Stimulated activated CD4-positive, alpha-beta T cell treated with anti-CD3 and anti-CD28 coated beads, Interleukin-15, amount 100 ng/mL, for 24 hours (primary cell): ENCODE measurements at places on chromosomes 3 and 15.

- no peak for DNase-seq
Observed at GRCh38 chr15:71325481-71325880, 210.2 kb downstream of the THSD4 start.

DNA sequence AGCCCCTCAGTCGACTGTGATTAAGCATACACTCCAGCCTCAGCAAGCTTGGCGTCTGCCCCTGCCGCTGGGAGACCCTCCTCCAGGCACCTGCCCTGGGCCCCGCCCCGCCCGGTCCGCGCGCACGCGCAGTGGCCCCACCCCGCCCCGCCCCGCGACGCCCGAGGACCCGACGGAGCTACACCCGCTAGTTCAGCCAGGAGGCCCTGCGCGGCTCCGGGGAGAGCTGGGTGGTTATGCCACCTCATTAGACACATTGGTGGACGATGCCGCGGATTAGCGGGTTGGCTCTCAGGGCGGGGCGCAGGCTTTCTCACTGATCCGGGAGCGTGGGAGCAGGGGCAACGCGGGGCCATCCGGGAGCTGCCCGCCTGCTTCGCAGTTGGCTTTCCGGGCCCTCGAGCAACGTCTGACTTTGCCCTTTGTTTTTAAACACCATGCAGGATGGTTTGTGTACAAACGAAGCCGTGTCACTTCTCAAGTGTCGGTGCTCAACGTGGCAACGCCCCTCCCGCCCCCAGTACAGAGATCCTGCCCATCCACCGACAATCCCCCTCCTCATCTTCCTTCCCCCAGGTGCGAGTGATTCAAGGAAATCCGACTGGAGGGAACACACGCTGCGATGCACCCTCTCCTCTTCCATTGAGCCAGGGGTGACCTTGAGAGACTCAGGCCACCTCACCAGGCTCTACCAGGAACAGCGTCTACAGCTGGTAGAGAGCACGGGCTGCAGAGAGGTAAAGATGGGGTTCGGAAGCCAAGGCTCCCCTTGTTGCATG is 109.3 kb downstream of the SHQ1 start:
- peak; percentile 77 for DNase-seq

- no peak for DNase-seq
Observed at GRCh38 chr15:98330692-98331435, 317.5 kb upstream of the IGF1R start.

- no peak for DNase-seq
Observed at GRCh38 chr3:120350401-120350941, 1.3 kb upstream of the LRRC58 start.

DNA sequence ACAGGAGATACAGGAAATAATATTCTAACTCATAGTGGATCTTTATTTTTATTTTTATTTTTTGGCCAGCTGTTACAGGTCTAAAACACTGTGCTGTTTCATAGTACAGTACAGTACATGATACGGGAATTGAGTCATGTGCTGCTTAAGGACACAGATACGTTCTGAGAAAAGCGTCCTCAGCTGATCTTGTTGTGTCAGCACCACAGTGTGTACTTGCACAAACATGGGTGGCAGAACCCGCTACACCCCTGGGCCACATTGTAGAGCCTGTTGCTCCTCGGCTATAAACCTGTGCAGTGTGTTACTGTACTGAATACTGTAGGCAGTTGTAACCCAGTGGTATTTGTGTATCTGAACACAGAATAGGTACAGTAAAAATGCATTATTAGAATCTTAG is 183.4 kb downstream of the OR4M2 start:
- peak; percentile 34 for DNase-seq

- no peak for DNase-seq
Observed at GRCh38 chr15:77865701-77866100, 211.8 kb downstream of the TBC1D2B start.

DNA sequence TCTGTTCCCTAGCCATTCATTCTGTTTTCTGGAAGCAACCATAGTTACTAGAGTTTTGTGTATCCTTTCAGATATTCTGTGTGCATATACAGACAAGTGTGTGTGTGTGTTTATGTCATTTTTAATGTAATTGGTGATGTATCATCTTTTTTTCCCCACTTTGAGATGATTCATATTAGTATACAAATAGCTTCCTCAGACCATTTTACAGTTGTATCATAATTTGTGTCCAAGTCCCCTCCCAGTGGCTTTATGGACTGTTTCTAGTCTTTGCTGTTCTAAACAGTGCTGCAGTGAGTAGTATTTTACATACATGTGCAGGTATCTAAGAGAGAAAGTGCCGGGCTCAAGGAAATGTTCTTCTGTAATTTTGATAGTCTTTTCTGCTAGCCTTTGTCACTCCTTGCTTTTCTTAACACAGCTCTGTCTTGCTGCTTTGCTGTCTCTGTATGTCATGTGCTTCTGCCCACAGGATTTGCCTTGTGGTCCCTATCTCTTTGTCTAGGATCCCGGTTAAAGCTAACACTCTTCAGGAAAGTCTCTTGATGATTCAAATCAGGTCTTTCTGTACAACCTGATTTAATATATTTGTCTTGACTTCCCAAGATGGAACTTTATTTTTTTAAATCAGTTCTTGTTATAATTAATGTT is 31.5 kb upstream of the FBXL22 start:
- DNase-seq: no peak

DNA sequence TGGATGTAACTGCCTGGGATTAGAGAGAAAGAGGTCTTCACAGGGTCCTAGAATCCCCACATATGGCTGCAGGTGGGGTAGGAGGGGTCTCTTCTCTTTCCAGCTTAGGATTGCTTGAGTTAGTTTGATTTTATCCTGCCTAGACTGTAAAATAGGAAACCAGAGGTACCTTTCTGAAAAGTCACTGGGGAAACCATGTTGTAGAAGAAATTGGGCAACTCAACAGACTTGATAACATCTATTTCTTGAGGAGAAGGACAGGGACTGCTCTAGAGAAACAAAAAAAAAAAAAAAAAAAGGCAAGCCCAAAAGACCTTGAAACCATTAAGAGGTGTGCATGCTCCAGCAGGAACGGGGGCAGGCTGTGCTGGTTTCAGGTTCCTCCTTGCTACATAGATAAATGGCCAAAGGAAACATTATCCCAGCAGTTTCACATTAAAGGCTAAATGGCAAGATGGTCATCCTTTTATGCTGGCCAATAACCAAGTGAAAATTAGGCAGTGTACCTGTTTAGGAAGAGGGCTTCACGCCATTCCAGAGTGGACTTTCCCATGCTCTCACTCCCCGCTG is 116.1 kb downstream of the ALDH1A2 start:
- no peak for DNase-seq

- no peak for DNase-seq
Observed at GRCh38 chr3:125085166-125085565, 29.4 kb upstream of the HEG1 start.

DNA sequence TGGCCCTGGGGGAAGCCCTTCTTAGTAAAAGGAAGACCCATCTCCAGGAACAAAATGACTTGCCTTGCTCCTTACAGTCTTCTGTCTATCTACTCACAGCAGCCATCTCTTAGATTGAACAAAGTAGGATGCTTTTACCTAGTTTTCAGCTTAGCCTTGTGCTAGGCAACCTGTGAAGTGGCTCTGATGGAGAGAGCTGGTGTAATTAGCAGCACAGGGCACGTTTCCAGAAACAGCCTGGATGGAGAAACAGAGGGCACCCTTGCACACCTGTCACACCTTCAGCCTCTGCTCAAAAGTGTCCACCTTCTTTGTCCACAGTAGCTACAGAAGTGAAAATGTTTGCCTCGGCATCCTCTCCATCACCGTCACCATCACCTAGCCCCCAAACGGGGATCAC is 292.9 kb downstream of the RORA start:
- DNase-seq: no peak

GRCh38 chr3:37025561-37026335 is 32.4 kb downstream of the MLH1 start:
- no peak for DNase-seq

DNA sequence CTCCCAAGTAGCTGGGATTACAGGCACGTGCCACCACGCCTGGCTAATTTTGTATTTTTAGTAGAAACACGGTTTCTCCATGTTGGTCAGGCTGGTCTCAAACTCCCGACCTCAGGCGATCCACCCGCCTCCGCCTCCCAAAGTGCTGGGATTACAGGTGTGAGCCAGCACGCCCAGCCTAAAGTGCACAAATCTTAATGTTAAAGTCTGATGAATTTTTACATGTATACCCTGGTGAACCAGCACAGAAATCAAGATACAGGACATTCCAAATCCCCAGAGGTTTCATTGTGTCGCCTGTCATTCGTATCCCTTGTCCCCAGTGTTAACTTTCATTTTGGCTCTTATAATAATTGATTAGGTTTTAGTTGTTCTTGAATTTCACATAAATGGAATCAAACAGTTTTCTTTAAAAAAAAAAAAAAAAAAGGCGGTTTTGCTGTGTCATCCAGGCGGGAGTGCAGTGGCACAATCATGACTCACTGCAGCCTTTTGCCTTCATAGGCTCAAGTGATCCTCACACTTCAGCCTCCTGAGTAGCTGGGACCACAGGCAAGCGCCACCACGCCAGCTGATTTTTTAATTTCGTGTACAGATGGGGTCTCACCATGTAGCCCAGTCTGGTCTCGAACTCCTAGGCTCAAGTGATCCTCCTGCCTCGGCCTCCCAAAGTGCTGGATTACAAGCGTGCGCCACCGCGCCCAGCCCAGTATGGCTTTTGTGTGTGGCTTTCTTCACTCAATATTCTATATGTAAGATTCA is 1.5 kb upstream of the TM4SF19 start:
- DNase-seq: no peak

- no peak for DNase-seq
Observed at GRCh38 chr15:44033894-44034293, 161.2 kb downstream of the FRMD5 start.

DNA sequence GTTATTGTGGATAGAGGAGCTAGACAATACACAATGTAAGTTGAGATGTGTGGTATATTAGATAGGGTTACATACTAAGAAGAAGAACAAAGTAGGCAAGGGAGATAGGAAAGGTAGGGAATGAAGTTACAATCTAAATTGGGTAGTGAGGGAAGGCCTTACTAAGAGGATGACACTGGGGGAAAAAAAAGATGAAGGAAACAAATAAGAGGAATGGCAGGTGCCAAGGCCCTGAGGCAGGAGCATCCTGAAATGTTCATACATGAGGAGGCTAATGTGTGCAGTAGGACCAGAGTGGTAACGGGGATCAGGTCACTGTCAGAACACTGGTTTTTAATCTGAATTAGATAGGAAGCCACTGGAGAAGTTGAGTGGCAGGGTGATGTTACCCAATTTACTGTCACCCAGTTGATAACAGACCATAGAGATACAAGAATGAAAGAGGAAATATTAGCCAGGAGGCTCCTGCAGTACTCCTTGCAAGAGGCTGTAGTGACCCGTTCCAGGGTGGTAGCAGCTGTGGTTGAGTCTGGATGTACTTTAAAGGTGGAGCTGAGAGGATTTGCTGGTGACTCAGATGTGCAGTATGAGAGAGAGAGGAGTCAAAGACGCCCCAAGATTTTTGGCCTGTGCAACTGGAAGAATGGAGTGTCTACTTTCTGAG is 14.4 kb downstream of the RTP1 start:
- no peak for DNase-seq

DNA sequence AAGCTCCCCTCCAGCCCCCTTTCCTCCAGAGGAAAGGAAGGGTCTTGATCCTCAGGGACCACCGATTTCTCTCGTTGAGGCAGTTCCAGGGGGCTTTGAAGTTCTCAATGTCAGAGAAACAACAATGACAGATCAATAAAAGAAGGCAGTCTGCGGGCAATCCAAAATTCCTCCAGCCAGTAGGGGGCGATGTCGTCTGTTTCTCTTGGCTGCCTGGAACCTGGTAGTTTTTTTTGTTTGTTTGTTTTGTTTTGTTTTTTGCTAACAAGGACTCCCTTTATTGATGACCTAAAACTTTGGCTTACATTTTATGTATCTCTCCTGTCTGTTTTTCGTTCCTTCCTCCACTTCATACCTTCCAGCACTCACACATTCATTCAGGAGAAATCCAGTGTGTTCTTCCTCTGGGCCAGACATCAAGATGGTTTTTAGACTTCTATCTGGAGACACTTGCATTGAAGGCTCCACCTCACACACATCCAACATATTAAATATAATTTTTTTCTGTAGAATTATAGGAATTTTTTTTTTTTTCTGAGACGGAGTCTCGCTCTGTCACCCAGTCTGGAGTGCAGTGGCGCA is 276.6 kb downstream of the RPLP1 start:
- peak; percentile 79 for DNase-seq

DNA sequence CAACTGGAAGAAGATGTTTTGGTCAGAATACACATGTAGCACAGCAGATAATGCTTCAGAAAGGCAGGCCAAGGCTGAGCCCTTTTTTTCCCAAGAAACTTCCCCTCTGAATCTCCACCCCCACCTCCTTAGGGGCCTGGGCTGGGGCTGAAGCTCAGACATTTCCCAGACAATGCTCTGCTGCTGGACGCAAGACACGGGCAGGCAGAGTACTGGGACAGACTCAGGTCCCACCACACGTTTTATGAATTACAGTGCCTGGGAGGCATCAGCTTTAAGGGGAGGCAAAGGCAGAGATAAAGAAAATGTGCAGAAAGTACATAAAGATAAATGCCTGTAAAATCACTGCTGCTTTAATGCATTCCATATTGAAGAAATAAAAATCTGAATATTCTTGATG is 479.4 kb downstream of the ERC2 start:
- DNase-seq: no peak

- no peak for DNase-seq
Observed at GRCh38 chr15:62439543-62440016, 274.5 kb upstream of the C2CD4B start.

DNA sequence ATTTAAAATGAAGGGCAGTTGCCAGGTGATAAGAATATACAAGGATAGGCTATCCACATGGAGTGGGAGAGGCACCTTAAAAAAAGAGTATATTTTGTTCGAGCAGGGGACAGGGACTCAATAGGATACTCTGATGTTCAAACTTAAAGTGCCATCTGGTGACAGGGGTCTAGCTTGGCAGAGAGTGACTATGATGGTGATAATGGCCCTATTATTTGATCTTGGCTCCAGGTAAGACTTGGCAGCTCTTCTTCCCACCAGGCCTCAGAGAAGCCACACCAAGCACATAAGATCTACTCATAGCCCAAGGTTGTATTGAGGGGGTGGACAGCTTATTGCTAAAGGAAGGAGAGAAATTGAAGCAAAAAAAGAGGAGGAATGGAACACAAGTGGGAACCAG is 109.0 kb upstream of the MANF start:
- DNase-seq: no peak

GRCh38 chr3:7254251-7254650 is 393.3 kb downstream of the GRM7 start:
- DNase-seq: no peak

- DNase-seq: no peak
Observed at GRCh38 chr3:154029926-154030325, 91.3 kb upstream of the ARHGEF26 start.
